ENCODE measurements at places on chromosomes 12 and 14. TPM values are rescaled to one million over a fixed set of nuclear protein-coding genes. Genes with fewer than 3 reads are reported as not detected.

The PEX5 gene
- 31.9 TPM for total RNA-seq

The IFT81 gene
- 7.0 TPM for total RNA-seq

The DNAH10 gene
- total RNA-seq = 0.24 TPM

The CIROP gene
- 0.83 TPM for total RNA-seq

The KIF21A gene
- 2.9 TPM for total RNA-seq

The DACT1 gene
- 6.2 TPM for total RNA-seq

The TPH2 gene
- not detected for total RNA-seq

The SUSD6 gene
- total RNA-seq = 14.0 TPM

The P2RX2 gene
- total RNA-seq = not detected

All from cardiac ventricle fibroblast (primary cell).